ENCODE measurements at places on chromosomes 12 and 14.

- DNase-seq: no peak
These were observed 38.3 kb downstream of the LRCOL1 start for GRCh38 chr12:132572106-132572505.

GRCh38 chr12:81143057-81143456, 65.2 kb downstream of the ACSS3 start:
- no peak for DNase-seq

GRCh38 chr14:63555572-63555971, 12.4 kb upstream of the PPP2R5E start:
- no peak for DNase-seq

GRCh38 chr12:95532851-95533250, 18.4 kb downstream of the USP44 start:
- no peak for DNase-seq

DNA sequence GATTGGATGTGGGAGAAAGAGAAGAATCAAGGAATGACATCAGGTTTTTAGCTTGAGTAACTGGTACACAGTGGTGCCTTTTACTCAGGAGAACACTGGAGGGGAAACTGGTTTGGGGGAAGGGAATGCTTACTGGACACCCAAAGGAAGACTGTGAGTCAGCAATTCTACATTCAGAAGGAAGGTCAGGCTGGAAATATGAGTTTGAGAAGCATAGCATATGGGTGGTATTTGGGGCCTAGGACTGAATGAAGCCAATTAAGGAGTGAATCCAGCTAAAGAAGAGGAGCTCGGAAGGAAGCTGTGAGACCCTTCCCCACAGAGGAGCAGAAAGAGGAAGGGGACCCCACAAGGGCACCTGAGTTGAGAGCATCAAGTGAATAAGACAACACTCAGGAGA, 35.4 kb downstream of the DMAC2L start:
- no peak for DNase-seq

GRCh38 chr12:15752785-15753184, 36.4 kb downstream of the EPS8 start:
- DNase-seq: no peak

DNA sequence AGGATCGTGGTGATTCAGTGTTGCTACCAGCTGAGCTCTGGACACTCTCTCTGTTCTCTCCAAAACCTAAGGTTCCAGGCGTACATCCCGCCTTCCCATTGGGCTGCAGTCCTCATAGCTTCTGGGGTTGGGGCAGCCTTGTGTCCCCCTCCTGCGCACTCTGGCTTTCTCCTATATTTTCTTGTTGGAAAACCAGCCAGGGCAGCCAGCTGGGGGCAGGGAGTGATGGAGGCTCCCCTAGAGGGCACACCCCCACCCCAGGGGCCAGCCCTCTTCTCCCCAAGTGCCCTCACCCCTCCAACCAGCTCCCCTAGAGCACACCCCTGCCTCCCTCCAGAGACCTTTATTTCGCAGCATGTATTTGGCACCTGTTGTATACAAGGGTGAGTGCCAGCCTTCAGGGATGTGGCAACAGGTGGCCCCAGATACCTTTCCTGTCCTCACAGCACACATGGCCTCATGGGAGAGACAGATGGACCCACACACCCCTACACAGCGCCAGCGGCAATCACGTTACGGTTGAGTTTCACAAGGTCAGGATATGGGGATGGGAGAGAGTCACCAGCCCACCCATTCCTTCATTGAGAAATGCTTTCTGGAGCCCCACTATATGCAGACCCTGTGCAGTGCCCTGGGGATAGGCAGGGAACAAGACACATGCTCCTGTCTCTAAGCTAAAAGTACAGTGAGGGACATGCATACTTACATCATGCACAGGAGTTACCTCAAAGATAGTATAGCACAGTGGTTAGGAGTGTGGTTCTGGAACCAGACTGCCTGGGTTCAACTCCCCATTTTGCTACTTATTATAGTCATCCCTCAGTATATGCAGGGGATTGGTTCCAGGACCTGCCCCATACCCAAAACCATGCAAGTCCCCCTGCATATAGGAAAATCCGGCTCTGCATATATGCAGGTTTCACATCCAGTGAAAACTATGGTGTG, 141.1 kb downstream of the PHETA1 start:
- no peak for DNase-seq

GRCh38 chr12:63915105-63915800, 70.8 kb downstream of the SRGAP1 start:
- DNase-seq: peak; percentile 81

GRCh38 chr12:117508468-117508867, 147.0 kb upstream of the NOS1 start:
- no peak for DNase-seq

DNA sequence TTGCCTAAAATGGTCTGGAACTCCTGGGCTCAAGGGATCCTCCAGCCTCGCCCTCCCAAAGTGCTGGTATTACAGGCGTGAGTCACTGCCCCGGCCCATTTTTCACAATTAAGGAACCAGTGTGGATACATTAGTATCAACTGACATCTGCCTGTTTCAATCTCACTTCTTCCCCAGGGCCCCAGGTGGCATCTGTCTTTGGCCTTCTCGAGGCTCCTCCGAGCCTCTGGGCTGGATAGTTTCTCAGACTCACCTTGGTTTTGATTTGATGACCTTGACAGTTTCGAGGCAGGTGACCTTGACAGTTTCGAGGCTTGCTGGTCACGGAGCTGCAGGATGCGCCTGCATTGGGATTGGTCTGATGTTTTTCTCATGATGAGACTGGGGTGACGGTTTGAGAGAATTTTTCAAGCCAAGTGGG, 41.0 kb upstream of the NCOR2 start:
- DNase-seq: no peak

GRCh38 chr14:58690801-58691516, 53.2 kb downstream of the DACT1 start:
- DNase-seq: peak; percentile 44

- no peak for DNase-seq
These were observed 8.4 kb downstream of the FAM186A start for GRCh38 chr12:50387972-50388478.

DNA sequence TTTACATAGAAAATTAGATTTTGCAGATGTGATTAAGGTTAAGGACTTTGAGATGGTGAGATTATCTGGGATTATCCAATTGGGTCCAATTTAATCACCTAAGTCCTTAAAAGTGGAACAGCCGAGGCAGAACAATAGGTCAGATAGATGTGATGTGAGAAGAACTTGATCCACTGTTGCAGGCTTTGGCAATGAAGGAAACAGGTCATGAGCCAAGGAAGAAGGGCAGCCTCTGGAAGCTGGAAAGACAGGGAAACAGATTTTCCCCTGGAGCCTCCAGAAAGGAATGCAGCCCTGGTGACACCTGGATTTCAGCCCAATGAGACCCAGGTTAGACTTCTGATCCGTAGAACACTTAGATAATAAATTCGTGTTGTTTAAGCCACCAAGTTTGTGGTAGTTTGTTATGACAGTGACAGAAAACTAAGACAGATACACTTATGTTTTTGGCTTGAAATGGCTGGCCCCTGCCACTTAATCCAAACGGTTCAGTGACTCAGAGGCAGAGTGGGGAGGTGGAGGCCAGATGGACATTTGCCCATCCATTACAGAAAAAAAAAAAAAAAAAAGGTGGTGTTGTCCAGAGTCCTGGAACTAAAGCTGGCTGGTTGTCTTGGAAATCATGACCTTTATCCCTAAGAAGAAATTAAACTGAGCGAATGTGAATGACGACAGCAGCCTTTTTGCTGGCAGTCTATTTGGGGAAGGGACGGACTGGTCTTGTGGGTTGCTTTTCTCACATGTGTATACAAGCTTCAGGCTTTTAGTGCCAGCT, 181.9 kb upstream of the NRXN3 start:
- DNase-seq: no peak

GRCh38 chr12:52189376-52190174, 2.2 kb downstream of the KRT80 start:
- DNase-seq: no peak

DNA sequence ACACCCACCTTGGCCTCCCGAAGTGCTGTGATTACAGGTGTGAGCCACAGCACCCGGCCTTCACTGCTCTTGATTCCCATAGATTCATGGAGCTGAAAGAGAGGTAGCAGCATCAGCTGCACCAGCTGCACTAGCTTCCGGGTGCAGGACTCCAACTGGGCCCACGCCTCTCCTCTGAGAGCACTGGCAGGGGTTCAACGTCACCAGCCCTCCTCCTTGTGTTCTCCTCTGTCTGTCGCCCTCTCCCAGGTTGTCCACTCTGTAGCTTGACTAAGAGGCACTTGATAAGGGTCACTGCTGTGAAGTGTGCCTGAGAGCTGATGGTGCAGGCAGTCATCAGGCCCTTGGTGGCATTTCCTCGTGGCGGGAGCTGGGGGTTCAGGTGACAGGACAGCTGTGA, 28.3 kb downstream of the MLXIP start:
- DNase-seq: peak; percentile 49

DNA sequence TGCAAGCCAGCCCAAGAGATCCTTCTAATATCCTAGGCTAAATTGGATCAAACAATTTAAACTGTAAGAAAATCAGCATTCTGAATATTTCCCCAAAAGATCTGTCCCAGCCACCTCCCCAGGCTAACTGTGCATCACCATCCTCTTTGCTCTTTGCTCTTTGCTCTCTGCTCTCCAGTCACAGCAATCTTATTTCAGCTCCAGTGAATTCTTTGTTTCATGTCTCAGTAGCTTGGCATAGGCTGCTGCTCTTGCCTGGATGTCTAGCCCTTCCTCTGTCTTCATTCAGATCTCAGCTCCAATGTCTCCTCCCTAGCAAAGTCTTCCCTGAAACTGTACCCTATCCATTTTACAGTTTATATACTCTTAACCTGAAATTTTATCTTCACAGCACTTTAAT, 399.8 kb upstream of the USP15 start:
- no peak for DNase-seq

- peak; percentile 80 for DNase-seq
These were observed 83.4 kb downstream of the ADCK1 start for GRCh38 chr14:77883131-77883846.

- no peak for DNase-seq
These were observed 9.5 kb downstream of the PPP1CC start for GRCh38 chr12:110733089-110733715.

DNA sequence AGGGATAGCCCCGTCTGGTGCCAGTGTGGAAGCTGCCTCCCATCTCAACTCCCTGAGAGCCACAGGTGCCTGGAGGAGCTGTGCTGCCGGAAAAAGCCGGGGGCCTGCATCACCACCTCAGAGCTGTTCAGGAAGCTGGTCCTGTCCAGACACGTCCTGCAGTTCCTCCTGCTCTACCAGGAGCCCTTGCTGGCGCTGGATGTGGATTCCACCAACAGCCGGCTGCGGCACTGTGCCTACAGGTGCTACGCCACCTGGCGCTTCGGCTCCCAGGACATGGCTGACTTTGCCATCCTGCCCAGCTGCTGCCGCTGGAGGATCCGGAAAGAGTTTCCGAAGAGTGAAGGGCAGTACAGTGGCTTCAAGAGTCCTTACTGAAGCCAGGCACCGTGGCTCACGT, 25.5 kb upstream of the P2RX4 start:
- no peak for DNase-seq
